Naive thymus-derived CD8-positive, alpha-beta T cell (primary cell): ENCODE measurements at places on chromosomes 3 and 15. TPM values are rescaled to one million over a fixed set of nuclear protein-coding genes. Genes with fewer than 3 reads are reported as not detected.

CFAP100 gene
- not detected for total RNA-seq

GRCh38 chr3:176349706-176350105, 847.6 kb downstream of the TBL1XR1 start:
- DNase-seq = no peak

DNA sequence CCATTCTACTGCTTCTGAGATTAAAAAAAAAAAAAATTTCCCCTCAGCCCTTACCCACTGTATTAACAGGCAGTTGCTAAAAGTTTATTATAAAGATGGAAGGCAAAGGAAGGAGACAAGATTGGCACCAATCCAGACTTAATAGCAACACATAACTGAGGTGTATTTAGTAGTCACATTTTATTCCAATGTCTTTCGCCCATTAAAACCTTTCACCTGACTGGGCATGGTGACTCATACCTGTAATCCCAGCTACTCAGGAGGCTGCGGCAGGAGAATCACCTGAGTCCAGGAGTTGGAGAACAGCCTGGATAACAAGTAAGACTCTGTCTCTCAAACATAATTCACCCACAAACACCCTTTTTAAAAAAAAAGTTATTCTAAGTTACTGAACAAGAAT, 4.4 kb downstream of the ACAP2 start:
- DNase-seq = no peak

SNX1 gene
- 133 TPM for total RNA-seq

PRKCI gene
- total RNA-seq = 23.4 TPM

IL17RE gene
- total RNA-seq = 0.88 TPM

DNA sequence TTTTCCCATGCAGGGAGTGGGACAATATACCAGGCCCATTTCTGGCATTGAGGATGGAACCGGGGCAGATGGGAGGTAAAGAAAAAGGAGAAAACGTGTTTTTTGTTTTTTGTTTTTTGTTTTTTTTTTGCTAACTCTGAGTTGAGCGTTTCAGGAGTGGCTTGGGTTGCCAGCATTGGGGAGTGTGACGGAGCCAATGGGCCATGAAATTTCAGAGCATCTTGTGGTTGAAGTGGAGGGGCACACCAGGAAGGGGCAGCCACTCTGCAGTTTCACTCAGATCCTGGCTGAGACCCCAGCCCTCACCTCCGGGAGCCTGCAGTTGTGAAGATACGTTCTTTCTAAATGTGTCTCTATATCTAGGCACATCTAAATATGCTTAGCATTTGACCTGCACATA, 240.5 kb downstream of the TLE3 start:
- no peak for DNase-seq

PLCH1 gene
- not detected for total RNA-seq

GRCh38 chr3:71443332-71443731, 140.2 kb downstream of the FOXP1 start:
- no peak for DNase-seq

DNA sequence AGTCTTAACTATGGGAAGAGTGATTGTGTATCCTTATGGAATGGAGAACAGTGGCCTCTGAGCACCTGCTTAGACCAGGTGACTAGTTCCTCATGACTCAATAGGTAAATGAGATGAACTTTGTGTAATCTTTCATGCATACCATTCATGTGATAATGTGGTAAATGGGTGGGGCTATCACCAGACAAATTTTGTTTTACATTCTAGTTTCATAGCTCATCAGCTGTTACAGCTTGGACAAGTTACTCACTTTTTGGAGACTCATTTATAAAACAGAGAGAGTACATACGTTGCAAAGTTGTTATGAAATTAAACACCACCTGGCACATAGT, 103.7 kb upstream of the TGFBR2 start:
- DNase-seq = no peak

CISH gene
- 8.8 TPM for total RNA-seq
